ENCODE measurements at places on chromosomes 12 and 14.
A peak's percentile ranks its signal among the peaks of the same experiment; 100 is the strongest.

DNA sequence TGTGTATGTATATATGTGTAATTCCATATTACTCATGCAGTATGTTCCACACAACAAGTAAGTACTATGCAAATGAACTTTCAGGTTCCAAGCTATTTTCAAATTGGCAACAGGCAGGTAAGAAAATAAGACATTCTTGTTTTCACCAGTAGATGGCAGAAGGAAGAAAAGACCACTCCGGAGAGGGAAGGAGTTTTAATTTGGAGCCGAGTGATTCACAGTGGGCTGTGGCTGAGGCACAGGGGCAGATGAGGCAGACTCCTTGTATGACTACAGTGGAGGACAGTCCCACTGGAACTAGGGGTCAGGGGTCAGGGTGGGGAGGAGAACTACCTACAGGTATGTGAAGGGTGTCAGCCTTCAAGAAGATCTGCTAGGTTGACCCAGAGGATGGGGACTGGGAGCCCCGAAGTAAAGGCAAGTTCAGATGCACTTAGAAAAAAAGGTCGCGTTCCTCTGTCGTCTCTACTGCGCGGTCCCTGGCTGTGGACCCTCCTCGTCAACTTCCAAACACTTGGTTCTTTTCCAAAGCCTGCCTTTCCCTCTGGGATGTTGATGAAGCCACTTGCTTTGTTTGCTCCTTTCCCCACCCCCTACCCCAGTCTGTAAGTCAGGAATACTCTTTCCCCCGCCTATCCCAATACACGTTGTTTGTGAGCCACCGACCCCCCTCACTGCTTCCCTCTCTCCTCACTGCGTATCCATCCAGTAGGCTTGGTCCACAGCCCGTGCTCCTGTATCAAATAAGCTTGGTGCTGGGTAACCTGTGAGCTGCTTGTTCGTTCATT lies 24.1 kb downstream of the DDX47 start:
- DNase-seq = peak; percentile 58

- no peak for DNase-seq
Observed at GRCh38 chr12:74456431-74456830, 81.2 kb upstream of the ATXN7L3B start.

DNA sequence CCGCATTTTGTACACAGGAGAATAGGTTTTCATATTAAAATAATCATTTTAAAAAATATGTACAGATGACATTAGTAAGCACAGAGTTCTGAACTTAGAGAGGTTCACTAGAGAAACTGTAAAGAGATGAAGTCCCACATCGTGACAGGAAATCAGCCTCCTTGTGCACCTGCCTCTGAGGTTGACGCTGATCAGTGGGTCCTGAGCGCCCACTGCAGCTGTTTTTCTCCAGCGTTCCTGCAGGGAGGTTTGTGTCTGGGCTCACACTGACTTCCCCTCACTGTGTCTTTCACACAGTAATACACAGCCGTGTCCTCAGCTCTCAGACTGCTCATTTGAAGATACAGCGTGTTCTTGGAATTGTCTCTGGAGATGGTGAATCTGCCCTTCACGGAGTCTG lies 561.5 kb downstream of the TMEM121 start:
- no peak for DNase-seq

GRCh38 chr14:92751819-92752218 lies 3.4 kb upstream of the LGMN start:
- DNase-seq = no peak

DNA sequence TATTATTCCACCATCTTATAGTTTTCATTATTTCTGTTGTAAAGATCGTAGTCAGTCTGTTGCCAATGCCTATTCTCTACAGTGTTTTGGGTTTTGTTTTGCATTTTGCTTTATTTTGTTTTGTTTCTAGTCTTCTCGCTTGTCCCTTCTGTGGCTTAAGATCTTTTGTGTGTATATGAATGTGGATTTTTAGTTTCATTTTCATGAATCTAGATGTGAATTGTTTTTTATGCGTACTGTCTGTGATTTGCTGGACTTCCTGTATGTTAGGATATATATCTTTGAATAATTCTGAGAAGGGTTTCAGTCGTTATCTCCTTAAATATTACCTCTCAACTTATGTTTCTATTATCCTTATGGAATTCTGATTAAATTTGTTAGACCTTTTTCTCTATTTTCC lies 13.4 kb downstream of the C12orf42 start:
- DNase-seq = no peak

DNA sequence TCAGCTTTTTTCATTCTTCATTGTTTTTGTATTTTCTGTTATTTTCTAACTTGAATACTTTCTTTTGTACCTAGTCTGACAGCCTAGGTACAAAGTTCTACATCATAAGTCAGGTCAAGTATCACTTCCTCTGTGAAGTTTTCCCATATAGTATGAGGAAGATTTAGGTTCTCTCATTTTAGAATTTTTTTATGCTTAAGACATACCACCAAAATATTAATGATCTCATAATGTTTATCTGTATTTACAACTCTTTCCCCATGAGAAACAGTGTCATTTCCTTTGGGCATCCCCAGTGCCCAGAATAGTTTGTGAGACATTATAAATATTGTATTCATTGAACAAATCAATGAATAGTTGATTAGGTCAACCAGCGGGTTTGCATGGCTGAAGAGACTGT lies 3.1 kb upstream of the ATF7IP start:
- DNase-seq = no peak

- DNase-seq = no peak
Observed at GRCh38 chr12:129750421-129750820, 153.4 kb downstream of the TMEM132D start.

DNA sequence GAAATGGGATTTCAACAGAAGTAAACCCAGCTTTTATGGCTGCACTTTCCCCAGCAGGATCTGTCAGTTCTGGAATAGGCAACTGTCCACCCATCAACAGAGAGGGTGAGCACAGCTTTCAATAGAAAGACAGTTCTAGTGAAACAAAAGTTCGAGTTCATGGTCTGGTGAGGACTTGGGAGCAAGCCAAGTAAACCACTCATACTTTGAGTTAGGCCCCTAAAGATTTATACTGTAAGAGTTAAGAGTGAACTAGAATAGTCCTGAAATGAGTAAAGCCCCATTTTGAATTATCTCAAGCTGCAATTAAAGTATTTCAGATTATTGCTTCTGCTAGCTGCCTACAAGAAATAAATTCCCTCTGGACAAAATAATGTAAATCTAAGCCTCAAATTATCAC lies 82.6 kb downstream of the METTL25 start:
- no peak for DNase-seq

DNA sequence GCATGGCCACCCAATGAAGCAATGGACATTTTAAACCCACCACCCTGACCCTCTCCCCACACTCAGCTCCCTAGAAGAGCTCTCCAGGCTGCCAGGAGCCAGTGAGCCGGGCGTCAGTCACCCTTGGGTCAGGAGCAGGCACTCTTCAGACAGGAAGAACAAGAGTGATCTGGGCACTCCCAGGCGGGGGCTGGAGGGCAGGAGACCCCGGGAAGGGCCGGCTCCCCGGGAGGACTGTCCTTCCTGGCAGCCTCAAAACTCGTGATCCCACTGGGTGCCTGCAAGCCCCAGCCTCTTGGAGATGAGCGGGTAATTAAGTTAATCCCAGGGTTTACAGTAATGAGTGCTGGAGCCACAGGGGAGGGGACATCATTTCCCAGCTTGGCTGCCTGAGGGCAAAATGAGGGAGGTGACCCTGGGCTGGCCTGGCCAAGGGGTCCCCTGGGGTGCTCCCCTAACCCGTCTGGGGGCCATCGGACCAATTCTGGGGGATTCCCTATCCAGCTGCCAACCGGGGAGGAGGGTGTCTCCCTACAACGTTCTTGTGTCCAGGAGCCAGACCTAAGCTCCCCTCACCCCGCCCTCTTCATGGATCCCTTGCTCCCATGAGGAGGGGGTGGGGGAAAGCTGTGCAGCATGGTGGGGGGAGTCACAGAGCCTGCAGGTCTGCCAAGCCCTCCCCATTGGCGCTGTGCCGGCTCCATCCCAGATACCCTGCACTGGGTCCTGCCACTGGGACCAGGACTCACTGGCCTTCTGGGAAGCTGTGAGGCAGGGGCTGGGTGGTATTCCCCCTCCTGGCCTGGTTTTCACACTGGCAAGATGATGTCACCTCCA lies 59.2 kb downstream of the CCNK start:
- no peak for DNase-seq

DNA sequence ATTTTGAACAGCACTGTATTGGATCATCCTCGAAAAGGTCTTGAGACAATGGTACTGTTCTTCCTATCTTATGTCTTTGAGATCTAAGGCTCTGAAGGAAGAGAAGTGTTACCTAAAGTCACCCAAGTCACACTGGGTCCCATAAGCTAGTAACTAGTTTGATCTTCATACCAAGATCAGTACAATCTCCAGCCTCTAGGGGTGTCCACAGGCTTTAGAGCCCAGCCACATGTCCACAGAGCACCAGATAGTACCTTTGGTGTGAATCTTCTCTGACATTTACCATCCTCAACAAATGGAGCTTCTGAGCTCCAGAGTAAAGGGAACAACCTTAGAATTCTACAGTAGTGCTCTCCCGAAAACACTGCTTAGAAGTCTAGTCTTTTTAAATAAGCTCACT lies 78.7 kb downstream of the KSR2 start:
- DNase-seq = no peak

- no peak for DNase-seq
Observed at GRCh38 chr14:105219043-105219612, 29.2 kb upstream of the BTBD6 start.

- no peak for DNase-seq
Observed at GRCh38 chr14:26636561-26636960, 38.7 kb upstream of the NOVA1 start.

DNA sequence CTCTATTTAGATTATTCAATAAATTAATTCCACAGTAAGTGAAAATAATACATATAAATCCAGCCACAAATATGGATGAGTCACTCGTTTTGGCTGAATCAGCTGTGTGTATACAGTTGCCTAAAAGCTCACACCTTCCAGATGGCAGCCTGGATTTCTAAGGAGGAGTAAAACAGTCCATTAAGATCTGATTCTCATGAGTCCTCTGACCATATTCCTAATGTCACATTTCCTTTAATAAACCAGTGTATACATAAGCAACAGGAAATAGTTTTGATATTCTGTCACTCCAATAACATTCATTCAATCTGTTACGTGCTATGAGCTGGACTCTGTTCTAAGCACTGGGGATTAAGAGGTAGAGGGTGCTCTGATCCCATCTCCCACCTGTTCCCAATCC lies 21.8 kb downstream of the MDM1 start:
- no peak for DNase-seq

DNA sequence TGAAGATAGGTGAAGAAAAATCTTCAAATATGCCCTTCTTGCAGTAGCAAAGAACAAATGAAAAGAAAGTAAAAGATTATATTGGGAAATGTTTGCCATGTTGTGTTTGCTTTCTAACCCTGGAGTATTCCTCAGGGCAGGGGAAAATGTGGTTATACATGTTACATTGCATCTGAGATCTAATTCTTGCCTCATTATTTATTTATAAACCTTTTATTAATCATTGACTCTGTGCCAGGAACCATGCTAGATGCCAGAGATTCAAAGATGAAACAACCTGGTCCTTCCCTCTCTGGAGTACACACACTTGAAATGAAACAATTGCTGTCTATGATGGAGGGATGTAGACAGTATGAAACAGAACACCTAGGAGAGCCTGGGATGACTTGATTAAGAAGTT lies 128.1 kb upstream of the HMGA2 start:
- DNase-seq = no peak

DNA sequence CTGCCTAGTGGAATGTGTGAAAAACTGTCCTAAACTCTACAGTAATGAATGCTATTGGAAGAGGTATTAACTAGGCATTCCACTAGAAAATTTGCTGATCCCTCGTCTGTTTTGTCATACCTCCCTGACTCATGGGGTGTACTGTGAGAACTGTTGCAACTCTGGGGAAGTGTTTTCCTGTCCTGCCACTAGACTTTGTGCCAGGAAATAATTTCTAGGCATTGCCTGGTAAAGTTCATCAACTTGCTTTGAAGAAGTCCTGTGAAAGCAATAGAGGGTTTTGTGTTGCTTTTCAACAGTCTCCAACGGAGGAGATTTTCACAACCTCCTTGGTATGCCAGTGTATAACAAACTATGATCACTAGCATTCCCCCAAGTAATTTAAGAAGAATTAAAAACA lies 139.9 kb downstream of the AKAP6 start:
- DNase-seq = no peak

GRCh38 chr14:21455592-21455911 lies 371 bp downstream of the CHD8 start:
- no peak for DNase-seq

GRCh38 chr14:22268875-22269274 lies 320.1 kb downstream of the DAD1 start:
- no peak for DNase-seq

- no peak for DNase-seq
Observed at GRCh38 chr14:102849526-102850379, 72.5 kb downstream of the TRAF3 start.

- DNase-seq = no peak
Observed at GRCh38 chr14:74636424-74637177, 24.6 kb upstream of the LTBP2 start.

DNA sequence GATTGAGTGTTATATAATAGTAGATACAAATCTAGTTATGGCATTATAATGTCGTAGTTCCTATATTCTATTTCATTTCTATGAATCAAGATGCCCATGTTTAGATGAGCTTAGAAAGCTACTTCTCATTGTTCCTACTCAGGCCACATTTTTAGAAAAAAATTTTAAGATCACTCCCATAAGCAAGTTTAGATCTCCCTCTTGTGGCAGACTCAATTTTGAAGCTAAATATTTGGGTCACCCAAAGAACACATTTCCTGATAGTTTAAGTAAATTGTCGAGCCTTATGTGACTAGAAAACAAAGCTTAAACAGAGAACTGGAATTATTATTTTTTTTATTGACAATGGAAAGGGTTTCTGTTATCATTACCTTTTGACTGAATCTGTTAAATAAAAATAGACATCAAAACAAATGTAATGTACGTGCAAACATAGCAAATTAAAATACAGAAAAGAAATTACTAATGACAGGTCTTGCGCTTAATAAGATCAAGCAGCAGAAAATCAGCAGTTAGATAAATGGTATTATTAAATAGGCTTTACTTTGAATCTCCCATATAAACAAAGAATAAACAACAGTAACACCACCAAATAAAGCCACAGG lies 180.2 kb downstream of the ACSS3 start:
- no peak for DNase-seq

DNA sequence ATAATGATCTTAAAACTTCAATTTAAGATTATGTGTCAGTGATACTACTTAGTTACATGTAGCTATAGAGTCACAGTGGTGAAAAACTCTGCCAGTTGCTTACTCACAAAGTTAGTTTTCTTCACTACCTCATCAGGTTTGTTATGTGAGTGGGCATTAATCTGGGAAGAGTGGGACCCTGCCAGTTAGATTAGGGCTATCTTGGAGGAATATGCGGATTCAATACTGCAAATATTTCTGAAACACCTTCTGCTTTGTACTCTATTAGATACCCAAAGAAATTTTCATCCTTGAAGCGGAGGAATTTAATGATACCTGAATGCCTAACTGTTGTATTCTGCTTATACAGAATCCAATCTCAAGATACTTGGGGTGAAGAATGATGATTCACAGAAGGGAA lies 25.1 kb downstream of the ZNF268 start:
- no peak for DNase-seq

DNA sequence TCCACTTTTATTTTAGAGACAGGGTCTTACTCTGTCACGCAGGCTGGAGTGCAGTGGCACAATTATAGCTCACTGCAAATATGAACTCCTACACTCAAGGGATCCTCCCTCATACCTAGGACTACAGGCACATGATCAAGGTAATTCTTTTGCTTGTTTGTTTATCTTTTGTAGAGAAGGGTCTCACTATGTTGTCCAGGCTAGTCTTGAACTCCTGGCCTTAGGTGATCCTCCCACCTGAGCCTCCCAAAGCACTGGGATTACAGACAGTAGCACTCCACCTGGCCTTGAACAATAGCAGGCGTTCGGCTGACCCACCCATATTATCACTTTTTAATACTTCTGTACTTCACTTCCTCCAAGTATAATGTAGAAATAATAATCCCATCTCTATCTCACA lies 1.4 kb upstream of the RACGAP1 start:
- no peak for DNase-seq
